Mammary epithelial cell (primary cell): ENCODE measurements at places on chromosomes 5 and 9. TPM values are rescaled to one million over a fixed set of nuclear protein-coding genes. Genes with fewer than 3 reads are reported as not detected.

DNA sequence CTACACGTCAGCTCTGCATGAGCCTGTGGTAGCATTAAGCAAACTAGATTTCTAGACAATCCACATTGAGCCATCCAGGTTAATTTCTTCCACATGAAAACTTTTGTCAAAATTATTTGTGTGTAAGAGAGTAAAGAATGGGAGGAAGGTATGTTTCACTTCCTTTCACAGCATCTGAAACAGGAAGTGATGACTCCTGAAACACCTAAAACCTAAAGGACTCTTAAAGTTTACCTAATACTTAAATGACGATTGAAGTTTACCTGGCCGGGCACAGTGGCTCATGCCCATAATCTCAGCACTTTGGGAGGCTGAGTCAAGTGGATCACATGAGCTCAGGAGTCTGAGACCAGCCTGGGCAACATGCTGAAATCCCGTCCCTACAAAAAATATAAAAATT, 223.8 kb downstream of the CEMIP2 start:
- no peak for DNase-seq

The GABBR2 gene
- total RNA-seq: not detected

DNA sequence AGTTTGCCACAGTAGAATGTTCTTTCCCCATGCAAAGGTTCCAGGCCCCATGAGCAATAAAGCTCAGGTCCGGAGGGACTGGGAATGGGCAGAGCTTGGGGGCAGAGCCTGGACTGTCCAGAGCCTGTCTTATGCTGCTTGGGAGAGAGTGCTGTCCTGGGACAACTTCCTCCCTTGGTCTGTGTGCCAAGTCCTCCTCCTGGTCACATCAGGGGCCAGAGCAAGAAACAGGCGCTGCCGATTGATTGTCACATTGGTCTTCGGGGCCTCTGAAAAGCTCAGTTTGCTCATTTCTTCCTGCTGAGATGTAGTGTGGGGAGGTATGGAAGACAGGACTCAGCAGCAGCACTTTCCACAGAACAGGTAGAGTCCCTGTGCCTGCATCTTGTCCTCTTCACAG, 54.0 kb upstream of the FCN1 start:
- no peak for DNase-seq

- no peak for DNase-seq
Measured at GRCh38 chr9:137269231-137269772, 8.2 kb upstream of the TOR4A start.

DNA sequence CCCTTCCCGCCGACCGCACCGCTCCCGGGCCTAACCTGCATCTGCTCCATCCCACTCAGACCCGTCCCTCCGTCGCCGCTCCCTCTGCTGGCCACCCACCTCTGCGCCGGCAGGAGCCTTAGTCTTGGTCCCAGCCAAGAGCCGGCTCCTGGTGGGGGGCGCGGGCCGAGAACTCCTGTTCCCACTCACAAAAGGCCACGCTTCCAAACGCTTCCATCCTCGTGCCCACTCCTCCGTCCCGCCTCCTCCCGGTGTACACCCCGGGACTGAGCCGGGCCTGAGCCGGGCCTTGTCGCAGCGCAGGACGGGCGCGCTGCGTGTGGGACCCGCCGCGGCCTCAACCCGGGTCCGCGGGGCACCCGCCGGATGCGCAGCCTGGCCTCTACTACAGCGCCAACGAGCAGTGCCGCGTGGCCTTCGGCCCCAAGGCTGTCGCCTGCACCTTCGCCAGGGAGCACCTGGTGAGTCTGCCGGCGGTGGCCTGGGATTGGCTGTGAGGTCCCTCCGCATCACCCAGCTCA, 7.5 kb downstream of the ADAMTS13 start:
- no peak for DNase-seq
